ENCODE measurements at places on chromosomes 11 and 22.

DNA sequence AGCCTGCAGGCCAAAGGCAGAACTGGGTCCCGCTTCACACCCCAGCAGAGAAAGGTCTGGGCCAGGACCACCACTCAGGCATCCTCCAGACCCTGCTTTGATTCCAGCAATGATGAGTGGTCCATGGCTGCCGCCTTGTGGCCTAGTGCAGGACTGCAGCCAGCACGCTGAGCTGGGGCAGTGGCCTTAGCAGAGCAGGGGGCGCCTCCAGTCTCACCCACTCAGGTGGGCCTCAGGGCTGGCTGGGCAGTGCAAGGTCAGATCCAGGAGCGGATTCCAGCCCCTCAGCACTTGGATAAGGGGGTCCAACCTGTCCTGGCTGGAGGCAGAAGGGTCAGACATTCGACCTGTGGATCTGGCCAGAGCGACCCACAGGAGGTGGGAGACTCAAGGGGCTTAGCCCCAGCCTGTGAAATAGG is 9.6 kb upstream of the PDE2A start:
- DNase-seq = peak; percentile 10

DNA sequence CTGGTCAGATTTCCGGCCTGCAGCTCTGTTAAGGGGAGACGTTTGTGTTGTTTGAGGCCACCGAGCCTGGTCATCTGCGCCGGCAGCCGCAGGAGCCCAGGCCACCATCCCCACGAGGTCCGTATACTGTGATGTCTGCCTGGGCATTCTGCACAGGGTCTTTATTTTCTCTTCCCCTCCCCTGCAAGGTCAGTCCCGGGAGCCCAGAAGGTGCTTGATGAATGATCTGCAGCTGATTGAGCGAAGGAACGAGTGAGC is 45.4 kb downstream of the CTTN start:
- no peak for DNase-seq

- DNase-seq = no peak
These were observed 9.5 kb upstream of the NF2 start for GRCh38 chr22:29593923-29594322.

GRCh38 chr11:118138839-118139420 is 13.7 kb downstream of the SCN4B start:
- no peak for DNase-seq

DNA sequence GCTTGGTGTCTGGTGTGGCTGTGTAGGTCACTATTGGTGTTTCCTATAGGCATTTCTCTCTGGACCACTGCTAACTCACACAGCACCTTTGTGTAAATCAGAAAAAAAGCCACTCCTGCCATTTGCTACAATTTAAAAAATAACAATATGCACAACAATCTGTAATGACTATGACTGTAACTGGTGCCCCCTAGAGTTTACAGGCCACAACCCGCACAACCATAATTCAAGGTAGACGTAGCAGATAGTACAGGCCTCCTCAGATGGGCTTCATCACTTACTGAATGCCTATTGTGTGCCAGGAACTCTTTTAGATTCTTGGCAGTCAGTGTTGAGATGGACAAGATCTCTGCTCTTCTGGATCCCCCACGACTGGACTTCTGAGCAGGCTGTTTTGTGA is 47.7 kb downstream of the SYT9 start:
- no peak for DNase-seq

GRCh38 chr22:25134028-25134427 is 65.6 kb upstream of the CRYBB3 start:
- no peak for DNase-seq

GRCh38 chr22:49948958-49949913 is 11.3 kb upstream of the PIM3 start:
- DNase-seq = no peak

DNA sequence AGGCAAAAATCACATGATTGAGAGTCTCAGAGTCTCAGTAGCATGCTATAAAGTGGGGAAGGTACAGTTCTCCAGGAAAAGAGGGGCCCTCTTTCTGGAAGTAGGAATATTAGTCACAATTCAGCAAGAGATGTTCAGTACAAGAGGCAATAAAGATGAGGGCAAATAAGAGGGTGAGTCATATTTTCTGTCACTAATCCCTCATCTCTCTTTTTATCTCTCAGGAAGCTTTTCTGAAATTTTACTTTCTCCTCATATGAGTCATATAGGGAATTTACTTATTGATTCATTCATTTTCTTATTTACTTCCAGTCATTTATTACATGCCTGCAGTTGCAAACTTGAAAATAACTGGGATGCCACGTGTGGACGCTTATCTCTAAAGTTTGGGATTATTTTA is 3.4 kb upstream of the NXPE1 start:
- DNase-seq = peak; percentile 35

All from stromal cell of bone marrow (primary cell).